ENCODE measurements at places on chromosomes 12 and 14.

- peak; percentile 35 for DNase-seq
These were observed 79.6 kb upstream of the IFNG-AS1 start for GRCh38 chr12:67909681-67910080.

- DNase-seq: no peak
These were observed 168.9 kb downstream of the ADGRD1 start for GRCh38 chr12:131122631-131123030.

DNA sequence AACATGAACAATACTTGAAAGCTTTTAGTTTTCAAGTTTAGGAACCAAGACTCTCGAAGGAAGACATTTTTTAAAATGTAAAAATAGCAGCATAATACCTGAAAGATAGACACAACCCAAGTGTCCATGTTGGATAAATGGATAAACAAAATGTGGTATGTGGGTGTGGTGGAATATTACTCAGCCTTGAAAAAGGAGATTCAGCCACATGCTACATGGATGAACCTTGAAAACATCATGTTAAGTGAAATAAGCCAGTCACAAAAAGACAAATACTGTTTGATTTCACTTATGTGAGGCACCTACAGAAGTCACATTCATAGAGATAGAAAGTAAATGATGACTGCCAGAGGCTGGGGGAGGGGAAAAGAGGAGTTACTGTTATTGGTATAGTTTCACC is 228.7 kb downstream of the FBXL14 start:
- no peak for DNase-seq

DNA sequence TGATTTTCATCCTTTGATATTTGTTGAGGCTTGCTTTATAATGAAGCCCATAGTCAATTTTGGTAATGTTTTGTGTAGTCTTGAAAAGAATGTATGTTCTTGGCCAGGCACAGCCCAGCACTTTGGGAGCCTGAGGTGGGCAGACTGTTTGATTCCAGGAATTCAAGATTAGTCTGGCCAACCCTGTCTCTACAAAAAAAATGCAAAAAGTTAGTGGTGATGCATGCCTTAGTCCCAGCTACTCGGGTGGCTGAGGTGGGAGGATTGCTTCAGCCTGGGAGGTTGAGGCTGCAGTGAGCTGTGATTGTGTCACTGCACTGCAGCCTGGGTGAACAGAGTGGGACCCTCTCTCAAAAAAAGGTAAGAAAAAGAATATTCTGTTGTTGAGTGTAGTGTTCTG is 10.8 kb downstream of the ETNK1 start:
- DNase-seq: peak; percentile 39

- no peak for DNase-seq
These were observed 17.0 kb downstream of the OR8S1 start for GRCh38 chr12:48542300-48542928.

DNA sequence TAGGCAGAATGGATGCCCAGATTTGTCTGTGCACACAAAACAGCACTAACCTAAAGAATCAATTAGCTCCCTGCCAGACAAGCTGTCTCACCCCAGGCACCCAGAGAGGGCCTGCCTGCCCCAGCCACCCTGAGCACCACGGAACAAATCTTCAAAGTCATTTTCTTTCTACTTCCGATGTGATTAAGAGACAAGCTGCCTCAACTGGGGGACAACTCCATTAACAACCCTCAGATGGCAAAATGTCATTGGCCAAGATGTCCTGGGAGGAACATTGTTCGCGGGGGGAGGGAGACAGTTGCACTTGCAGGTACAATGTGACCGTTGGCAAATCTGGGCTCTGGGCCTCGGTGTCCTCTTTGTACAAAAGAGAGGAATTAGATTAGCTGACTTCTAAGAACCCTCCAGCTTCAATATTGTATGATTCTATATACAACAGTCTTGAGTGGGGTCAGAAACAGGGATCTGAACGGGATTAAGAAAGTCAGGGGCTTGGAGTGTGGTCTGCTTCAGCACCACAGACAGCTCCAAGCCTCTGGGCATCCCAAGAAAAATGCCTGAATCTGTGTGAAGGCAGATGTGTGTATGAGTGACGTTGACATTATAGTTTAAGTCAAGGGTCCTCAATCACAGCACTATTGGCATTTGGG is 42.8 kb upstream of the CMKLR1 start:
- DNase-seq: peak; percentile 22

DNA sequence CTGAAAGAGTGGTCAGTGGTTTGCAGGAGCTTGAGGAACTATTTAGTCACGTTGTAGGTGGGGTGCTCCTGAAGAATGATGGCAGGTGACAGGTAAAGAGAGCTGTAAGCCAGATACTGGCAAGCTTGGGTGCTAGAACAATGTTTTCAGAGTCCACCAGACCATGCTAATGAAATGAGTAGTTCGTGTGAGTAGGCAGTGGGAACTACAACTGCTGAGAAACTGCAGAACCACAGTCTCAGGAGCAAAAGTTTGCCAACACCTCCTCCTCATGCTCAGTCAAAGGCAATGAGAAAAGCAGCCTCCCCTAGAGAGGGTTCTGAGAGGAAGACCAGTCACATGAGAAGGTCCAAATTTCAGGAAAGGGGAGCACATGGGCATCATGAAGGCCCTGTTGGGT is 91.3 kb downstream of the PRKD1 start:
- no peak for DNase-seq

GRCh38 chr12:87323369-87323768 is 705.8 kb downstream of the C12orf50 start:
- DNase-seq: peak; percentile 79

GRCh38 chr14:91269076-91269991 is 24.8 kb upstream of the GPR68 start:
- no peak for DNase-seq

DNA sequence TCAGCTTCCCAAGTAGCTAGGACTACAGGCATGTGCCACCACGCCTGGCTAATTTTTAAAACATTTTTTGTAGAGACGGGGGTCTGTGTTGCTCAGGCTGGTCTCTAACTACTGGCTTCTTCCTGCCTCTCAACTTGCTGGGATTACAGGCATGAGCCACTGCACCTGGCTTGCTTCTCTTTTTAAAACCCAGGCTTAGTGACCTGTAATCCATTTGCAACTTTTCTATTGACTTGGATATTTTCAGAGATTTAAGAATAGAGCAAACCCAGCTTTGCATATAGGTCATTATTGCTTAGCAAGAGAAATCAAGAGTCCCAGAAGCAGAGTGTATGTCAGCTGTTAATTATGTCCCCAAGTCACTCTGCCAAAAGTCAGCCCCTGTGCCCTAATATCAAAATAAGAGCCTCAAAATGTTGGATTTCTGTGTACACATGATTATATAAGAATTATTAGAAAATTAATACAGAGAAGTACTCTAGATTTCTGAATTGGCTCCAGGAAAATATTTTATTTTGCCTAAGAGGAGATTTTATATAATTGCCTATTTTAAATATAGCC is 24.9 kb downstream of the TCP11L2 start:
- DNase-seq: no peak

- DNase-seq: no peak
These were observed 4.8 kb upstream of the NGDN start for GRCh38 chr14:23464700-23465099.

DNA sequence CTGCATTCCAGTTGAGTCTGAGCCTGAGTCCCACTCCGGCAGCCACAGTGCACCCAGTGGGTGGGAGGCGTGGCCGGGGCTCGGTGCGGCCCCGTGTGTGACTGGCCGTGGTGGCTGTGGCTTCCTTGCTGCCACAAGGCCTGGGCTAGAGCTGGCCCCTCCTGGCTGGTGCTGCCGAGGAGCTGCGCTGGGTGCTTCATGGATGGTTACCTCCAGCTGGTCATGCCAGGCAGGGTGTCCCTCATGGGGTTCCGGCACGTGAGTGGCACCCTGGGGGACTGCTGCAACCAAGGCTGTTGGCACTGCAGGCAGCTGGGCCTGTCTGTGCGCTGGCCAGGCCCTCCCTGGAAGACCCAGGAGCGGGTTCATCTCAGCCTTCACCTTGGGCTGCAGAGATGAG is 62.7 kb downstream of the KIF26A start:
- DNase-seq: no peak

GRCh38 chr14:71289536-71289935 is 382.3 kb downstream of the PCNX1 start:
- DNase-seq: no peak

DNA sequence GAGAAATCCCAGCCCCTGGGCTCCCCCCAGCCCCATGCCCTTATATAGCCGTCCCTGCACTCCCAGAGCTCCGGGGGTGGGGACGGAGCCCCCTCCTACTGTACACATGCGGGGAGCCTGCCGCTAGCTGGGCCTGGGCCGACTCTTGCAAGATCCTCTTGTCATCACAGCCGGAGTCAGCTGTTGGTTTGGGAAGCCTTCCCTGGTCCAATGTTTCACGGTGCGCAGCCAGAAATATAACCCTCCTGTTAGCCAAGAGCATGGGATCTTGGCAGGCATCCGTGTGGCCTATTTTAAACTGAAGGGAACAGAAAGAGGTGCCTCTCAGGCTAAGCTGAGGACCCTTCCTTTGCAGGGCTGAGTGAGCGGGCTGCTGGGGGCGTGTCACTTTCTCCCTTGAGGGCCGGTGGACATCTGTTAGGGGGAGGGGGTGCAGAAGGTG is 175.3 kb downstream of the TSPAN9 start:
- DNase-seq: peak; percentile 34

DNA sequence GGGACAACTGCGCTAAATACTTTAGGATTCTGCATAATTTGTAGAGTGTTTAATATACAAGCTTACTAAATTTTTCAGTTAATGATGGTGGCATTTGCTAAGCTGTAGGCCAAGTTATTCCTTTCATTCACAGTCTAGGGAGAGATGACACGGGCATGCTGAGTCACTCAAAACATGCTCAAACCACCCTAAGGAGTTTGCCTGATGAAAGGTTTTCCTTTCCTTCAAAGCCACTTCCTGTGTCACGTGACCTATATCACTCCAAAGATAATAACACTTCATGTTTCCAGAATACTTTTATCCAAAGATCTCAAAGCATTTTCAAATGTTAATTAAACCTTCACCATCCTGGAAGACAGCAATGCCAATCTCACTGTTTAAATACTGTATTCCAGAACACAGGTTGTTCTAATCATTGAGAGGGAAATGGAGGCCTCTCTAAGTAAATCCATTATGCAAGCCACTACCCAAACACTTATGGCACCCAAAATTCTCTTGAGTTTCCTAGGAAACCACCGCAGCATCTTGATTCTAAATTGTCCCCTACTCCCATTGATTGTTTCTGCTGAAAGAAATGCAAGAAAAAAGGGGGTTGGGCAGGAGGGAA is 207.0 kb upstream of the CDKN3 start:
- DNase-seq: peak; percentile 78

DNA sequence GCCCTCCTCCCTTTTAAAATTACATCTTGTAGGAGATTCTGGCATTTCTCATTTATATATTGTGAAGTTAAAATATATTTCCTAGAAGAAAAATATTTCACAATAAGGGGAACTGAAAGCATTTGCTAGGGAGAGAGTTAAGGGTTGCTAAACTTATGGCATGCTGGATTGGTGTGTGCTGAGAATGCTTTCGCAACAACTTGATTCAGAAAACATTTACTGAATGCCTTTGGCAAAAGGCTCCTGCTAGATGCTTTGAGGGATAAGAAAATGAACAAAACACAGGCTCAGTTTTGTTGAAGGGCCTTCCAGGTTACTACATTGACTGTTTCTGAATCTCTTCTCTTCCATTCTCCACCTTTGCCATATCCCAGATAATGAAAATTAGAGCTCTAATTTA is 67.5 kb downstream of the DIP2B start:
- DNase-seq: peak; percentile 85

GRCh38 chr12:64749461-64750200 is 9.6 kb downstream of the GNS start:
- no peak for DNase-seq

DNA sequence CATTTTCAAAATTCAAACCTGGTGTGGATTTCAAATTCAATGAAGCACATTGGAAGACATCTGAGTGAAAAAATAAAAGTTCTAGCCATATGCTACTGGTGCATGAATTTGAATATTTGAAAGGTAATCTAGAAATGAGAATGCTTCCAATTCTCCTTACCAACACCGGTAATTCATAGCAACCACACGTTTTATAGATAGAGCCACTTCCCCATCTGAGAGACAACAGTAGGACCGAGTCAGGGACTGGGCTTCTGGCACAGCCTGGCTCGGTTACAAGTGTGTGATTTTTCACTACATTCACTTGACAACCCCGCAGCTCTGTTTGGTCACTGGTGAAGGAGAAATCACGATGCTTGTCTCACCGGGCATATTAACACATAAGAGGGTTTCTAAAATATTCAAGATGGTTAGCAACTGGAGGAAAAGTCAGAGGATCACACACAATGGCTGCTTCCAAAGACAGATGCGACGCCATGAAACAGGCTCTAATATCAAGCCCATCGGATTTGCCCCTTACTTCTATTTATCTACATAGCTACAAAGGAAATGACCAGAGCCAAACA is 86.5 kb upstream of the FOXN3 start:
- no peak for DNase-seq

DNA sequence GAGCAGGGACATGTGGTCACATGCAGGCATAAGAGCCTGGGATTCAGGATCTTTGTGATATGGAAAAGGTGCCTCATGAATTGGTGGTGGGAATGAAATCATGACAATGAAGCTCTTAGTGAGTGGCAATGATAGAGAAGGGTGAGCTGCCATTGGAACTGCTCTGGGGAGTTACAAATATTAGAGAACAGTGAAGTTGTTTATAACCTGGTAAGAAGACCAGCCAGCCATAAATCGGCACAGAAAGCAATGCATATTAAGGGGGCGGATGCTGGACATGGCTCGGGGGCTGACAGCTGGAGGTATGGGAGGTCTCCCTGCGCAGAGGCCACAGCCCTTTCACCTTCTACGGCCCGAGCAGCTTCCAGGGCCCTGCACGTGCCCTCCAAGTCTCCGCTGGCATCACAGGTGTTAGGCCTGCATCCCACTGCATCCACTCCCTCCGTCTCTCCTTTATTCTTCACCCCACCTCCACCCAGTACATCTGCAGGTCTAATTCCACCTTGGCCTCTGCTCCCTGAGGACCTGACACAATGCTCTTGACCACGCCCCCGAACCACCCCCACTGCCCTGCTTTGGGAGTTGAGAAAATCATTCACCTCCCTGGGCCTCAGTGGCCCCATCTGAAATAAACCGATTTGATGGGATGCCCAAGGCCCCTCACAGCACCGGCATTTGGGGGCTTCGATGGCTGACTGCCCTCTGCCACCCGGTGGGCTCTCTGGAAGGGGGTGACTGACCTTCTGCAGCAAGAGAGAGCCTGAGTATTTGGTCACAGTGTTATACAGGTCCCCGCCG is 4.1 kb downstream of the CACNA2D4 start:
- DNase-seq: no peak

GRCh38 chr12:75694534-75695268 is 183.3 kb upstream of the KRR1 start:
- peak; percentile 30 for DNase-seq

- DNase-seq: no peak
These were observed 62.1 kb downstream of the SCAF11 start for GRCh38 chr12:45928309-45928708.

DNA sequence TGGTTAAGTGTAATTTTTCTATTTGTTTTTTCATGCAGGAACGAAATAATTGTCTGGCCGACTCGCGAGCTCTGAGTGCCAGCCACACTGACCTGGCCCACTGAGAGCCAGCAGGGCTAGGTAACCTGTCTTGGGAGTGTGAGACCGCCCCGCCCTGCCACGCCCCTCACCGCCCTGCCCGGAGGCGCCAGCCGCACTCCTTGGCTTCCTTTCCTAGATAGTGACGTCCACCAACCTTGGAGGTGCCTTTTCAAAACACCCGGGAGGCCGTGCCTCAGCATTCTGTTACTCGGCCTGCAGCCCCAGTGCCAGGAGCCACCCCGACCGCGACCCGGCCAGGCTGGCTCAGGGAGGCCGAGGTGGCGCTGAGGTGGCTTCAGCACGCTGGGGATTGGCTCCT is 21.7 kb downstream of the XRCC3 start:
- DNase-seq: no peak

- no peak for DNase-seq
These were observed 168.3 kb downstream of the CACNA1C start for GRCh38 chr12:2221030-2221621.
